ENCODE measurements at places on chromosomes 11 and 22.

- DNase-seq: no peak
These were observed 37.5 kb downstream of the TPST2 start for GRCh38 chr22:26552466-26552865.

- peak; percentile 49 for DNase-seq
These were observed 21.8 kb downstream of the NF2 start for GRCh38 chr22:29625090-29625825.

DNA sequence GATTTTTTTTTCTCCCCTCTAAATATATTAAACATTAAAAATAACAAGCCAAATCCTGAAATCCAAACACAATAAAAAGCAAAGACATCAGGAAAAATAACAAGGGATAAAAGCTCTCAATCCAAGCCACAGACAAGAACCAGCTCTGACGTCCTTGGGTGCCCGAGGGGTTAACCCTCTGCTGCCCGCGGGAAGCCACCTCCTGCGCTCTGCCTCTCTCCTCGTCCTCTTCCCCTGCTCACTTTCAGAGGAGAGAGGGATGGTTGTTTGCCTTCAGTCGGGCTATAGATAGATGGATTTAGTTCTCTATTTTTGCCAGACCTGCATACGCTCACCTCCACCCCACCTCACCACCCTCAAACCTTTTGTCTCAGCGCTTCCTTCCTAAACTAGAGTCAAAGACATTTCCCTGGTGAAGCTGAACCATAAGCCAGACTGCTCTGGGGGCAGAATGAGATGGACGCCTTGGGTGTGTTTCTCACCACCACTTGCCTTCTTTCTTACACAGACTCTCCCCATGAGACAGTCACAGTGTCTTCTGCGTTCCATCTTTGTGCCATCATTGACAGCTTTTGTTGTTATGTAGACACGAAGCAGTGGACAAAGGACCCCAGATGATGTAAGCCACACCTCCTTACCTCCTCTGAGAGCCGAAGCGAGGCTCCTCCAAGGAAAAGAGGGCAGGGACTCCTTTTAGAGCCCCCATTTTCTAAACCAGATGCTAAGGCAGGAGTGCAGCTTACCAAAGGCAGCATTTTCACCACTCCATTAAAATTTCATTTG is 142.5 kb upstream of the HSD17B12 start:
- no peak for DNase-seq

GRCh38 chr11:78595436-78596130 is 20.9 kb upstream of the NARS2 start:
- DNase-seq: no peak

DNA sequence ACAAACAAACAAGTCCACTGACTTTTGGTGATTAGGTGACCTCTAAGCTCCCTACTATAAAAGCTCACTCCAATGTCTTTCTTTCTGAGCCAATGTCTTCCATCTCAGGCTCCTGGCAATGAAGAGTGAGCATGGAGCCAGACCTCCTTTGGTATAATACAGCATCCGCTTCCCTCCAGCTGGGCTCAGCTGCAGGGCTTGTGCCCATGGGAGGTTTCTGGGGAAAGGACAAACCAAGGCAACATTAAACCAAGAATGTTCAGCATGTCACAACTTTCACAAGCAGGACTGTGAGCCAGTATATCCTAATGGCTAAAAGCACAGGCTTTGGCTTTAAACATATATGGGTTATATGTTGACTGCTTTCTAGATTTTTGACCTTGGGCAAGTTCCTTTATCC is 58.8 kb downstream of the EHF start:
- DNase-seq: no peak

DNA sequence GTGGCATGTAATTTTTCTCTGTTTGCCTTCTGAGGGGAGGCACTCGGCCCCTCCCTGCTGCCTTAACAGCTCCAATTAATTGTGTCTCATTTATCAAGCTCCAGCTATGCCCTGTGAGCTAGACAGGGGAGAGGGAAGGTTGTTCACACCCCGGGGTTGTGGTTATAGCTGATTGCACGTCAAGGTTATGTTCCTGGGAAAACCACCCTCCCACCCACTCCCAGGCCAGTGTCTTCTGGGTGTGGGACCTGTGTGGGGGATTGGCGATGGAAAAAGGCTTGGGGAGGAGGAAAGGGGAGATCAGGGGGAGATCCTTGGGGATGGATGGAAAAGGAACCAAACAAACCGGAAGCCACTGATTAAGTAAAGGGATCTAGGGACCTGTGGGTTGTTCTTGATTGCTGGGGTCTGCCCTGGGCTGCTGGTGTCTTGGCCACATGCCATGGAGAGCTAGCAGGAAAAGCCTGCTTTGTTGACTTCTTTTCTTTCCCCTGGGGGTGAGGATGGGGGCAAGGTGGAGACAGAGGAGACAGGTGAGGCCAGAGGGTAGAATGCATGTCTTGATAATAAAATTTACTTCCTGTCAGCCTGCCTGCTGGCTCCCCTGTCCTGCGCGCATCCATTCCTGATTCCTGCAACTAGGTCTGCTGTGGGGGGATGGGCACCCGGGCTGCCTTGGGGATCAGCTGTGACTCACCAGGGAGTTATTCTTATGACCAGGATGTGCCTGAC is 13.5 kb upstream of the SORL1-AS1 start:
- DNase-seq: no peak

DNA sequence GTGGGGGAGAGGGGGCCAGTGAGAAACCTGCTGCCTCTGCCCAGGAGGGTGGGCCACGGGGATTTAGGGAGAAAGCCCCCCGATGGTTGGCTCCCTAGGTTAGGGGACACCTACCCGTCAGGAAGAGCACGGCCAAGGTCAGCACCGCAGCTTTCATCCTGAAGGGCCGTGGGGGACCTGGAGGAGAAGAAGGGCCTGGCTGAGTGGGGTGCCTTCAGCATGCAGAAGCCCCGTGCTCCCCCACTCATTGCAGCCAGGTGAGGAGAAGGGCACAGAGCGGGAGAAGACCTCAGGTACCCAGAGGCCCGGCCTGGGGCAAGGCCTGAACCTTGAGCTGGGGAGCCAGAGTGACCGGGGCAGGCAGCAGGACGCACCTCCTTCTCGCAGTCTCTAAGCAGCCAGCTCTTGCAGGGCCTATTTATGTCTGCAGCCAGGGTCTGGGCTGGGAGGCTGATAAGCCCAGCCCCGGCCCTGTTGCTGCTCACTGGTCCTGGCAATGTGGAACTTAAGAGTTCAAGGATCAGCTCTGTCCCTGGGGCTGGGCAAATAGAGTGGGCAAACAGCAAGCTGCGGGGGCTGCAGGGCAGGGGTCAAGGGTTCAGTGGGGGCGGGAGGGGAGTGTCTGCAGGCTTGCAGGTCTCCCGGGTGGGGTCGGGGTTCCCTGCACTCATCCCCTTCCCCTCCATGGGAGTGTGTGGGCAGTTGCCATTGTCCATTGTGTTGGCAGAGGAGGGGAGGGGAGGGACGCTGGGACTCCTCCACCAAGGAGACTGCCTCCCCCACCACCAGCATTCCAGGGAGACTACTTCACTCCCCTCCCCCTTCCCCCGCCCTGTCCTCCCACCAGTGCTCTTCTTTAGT is at the start of gene APOA1:
Gene APOA1 (minus strand): TSS at position 392 of the 861 bp plus-strand sequence. CDS start 235 bp downstream, at position 157.
- DNase-seq: no peak

Measured in CD4-positive, alpha-beta T cell treated with Interleukin-1 beta for 1 hour (primary cell).